ENCODE measurements at places on chromosomes 4 and X. TPM values are rescaled to one million over a fixed set of nuclear protein-coding genes. Genes with fewer than 3 reads are reported as not detected.

FGF13 gene
- under 0.01 TPM for total RNA-seq

TLR6 gene
- 2.3 TPM for total RNA-seq

KIF4A gene
- 23.8 TPM for total RNA-seq

PSMD10 gene
- total RNA-seq: 140 TPM

CENPI gene
- total RNA-seq: 7.3 TPM

PAGE2B gene
- not detected for total RNA-seq

MAP3K15 gene
- not detected for total RNA-seq

ADGRL3 gene
- 14.1 TPM for total RNA-seq

JADE3 gene
- total RNA-seq: 6.1 TPM

SCML2 gene
- 0.56 TPM for total RNA-seq

PNCK gene
- total RNA-seq: under 0.01 TPM

TRPC3 gene
- under 0.01 TPM for total RNA-seq

MAGED4 gene
- total RNA-seq: 18.6 TPM

SMR3B gene
- not detected for total RNA-seq

GSX2 gene
- total RNA-seq: under 0.01 TPM

CFAP97 gene
- total RNA-seq: 45.9 TPM

ZAR1 gene
- total RNA-seq: not detected

TTC29 gene
- total RNA-seq: not detected

SCRG1 gene
- total RNA-seq: 0.56 TPM

EDA gene
- 0.77 TPM for total RNA-seq

APLN gene
- 14.9 TPM for total RNA-seq

CSAG1 gene
- total RNA-seq: not detected

GNRHR gene
- not detected for total RNA-seq

NDST3 gene
- not detected for total RNA-seq

MAGEA2 gene
- total RNA-seq: not detected
